T-cell (primary cell): ENCODE measurements at places on chromosomes 6 and 20. TPM values are rescaled to one million over a fixed set of nuclear protein-coding genes. Genes with fewer than 3 reads are reported as not detected.

Gene CST8
- total RNA-seq, result not detected

Gene RFX6
- not detected for total RNA-seq

Gene BPIFB1
- not detected for total RNA-seq

Gene STMND1
- not detected for total RNA-seq

Gene MAPK13
- total RNA-seq, result 38.2 TPM

Gene SLC25A27
- 0.23 TPM for total RNA-seq

Gene MAP1LC3A
- 2.4 TPM for total RNA-seq

Gene ADGRB3
- not detected for total RNA-seq

Gene PSORS1C1
- total RNA-seq, result not detected

Gene MEI4
- not detected for total RNA-seq

Gene MAFB
- total RNA-seq, result 0.29 TPM

Gene DDX43
- 0.90 TPM for total RNA-seq

- DNase-seq, result no peak
These were observed 163.5 kb upstream of the CDYL start for GRCh38 chr6:4612636-4613171.

- no peak for DNase-seq
These were observed 173.5 kb downstream of the SLC35F1 start for GRCh38 chr6:118080547-118080946.

- DNase-seq, result no peak
These were observed 15.5 kb upstream of the PRDM1 start for GRCh38 chr6:106070636-106071035.

DNA sequence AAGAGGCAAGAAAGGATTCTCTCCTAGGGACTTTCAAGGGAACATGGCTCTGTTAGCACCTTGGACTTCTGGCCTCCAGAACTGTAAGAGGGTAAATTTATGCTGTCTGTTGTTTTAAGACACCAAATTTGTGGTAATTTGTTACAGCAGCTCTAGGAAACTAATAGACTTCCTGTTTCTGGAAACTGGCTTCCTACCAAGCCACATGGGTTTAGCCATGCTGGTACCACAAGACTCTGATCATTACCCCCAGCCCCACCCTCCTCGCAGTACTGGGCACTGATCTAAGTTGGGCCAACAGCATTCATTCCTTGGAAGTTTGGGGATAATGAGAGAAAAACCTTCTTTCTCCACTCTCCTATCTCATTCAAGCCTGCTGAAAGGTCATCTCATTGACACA, 109.5 kb upstream of the SMLR1 start:
- DNase-seq, result no peak

DNA sequence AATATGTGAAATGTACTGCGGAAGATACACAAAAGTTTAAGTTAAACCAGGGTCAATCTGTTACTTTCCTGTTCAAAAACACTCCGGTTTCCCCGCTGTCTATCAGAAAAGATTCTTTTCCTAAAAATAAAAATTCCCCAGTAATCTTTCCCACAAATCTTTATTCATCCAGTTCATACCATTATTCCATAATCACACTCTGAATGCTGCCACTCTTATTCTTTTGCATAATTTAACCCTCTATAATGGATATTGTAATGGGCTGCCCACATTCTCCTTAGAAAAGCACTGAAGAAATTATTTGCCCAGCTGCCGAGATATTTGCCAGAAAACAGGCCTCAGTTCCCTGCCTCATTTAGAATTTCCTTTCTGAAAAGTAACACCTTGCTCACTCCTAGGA, 68.6 kb downstream of the EPHA7 start:
- DNase-seq, result no peak

- DNase-seq, result peak; percentile 15
These were observed 4.3 kb downstream of the MTCL3 start for GRCh38 chr6:127514773-127515227.

GRCh38 chr20:1310506-1311190, 18.3 kb downstream of the SDCBP2 start:
- DNase-seq, result no peak

- no peak for DNase-seq
These were observed 1.3 kb downstream of the ATRN start for GRCh38 chr20:3472105-3472504.

DNA sequence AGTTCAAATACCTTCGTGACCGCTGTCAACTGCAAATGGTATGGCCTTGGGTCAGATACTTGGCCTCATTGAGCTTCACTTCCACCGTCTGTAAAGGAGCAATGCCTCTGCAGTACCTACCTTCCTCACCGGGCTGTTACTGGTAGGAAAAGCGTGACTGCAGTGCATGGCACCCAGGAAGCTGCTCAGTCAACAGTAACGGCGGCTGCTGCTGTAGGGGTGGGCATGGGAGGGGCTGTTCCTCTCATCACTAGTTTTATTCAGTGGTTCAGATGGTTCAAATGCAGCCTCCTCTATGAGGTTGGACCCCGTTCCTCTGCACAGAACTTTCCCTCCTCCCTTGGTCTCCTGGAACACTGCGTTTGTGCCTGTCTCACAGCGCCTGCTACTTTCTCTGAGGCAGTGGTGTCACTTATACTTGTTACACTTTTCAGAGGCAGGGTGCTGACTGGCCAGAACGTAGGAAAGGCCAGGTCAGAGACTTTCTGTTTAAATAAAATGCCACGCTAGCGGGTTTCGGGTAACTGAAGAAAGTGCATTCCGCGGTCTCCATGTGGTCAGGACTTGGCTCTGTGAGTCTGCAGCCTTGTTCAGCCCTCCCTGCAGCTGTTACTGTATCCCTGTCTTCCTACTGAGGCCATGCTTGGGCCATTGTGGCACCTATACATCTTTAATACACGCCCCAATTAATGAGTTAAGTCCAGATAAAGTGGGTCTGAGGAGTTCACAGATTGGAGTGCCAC, 279.6 kb downstream of the NRN1 start:
- DNase-seq, result no peak

GRCh38 chr6:34243131-34243771, 5.6 kb downstream of the SMIM29 start:
- no peak for DNase-seq

- DNase-seq, result no peak
These were observed 21.0 kb upstream of the FYN start for GRCh38 chr6:111894272-111894671.

- no peak for DNase-seq
These were observed 558 bp downstream of the LINC00237 start for GRCh38 chr20:21105429-21106170.

GRCh38 chr20:40687384-40688128, 1.5 kb downstream of the MAFB start:
- DNase-seq, result no peak

DNA sequence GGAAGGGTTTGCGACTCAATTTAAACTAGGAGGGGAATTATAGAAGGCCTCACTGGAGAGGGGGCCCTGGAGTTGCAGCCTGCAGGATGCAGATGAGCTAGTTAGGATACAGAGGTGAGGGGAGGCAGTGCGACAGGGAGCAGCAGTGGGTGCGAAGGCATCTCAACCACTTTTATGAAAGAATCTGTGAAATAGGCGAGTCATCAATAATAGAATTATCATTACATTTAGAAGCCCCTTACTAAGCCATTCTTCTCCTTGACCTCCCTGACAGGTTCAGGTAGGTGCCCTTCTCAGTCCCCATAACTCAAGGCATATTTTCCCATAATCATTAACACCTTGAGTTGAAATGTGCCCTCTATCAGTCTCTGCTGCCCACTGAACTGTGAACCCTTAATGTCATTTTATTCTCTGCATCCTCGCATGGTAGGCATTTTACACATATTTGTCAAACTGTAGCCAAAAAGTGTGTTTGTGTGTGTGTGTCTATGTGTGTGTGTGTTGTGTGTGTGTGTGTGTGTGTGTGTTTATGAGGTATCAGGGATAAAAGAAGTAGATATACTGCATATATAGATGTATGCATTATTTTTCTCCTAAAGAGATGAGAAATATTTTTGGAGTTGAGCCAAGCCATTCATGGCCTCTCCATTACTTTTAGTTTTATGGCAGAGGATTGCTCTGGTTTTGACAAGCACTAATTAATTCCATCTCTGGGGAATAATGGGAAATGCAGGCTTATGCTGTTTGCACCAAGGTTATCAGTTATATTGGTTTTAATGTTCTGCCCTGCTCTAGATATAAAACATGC, 898.8 kb downstream of the KIF16B start:
- no peak for DNase-seq

DNA sequence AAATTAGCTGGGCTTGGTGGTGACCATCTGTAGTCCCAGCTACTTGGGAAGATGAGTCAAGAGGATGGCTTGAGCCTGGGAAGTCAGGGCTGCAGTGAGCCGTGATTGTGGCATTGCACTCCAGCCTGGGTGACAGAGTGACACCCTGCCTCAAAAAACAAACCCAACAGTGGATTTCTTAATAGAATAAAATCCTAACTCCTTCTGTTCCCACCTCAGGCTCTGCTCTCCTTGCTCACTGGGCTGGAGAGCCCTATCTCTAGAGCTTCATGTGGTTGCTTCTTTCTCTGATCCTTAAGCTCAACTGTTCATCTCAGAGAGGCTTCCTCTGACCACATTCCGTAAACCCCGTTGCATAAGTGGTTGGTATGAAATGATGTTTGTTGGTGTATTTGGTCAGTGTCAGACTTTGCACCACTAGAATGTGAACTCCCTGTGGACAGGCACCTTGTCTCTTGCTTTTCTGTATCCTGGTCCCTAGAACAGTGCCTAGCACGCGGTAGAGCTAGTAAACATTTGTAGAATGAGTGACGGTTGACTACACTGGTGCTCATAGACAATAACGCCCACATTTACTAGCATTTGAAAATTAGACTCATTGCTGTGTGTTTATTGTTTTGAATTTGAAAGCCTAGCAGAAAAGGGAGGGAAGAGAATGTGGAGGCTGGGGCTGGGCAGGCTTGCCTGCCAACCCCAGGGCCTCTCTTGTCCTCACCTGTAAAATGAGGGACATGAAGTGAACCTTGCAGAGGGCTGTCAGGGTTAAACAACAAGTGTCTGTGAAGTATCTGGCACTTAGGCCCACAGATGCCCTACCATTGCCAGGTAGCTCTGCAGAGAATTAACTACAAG, 4.2 kb downstream of the MAPRE1 start:
- no peak for DNase-seq

- no peak for DNase-seq
These were observed 52.3 kb downstream of the EZR start for GRCh38 chr6:158766621-158767455.

DNA sequence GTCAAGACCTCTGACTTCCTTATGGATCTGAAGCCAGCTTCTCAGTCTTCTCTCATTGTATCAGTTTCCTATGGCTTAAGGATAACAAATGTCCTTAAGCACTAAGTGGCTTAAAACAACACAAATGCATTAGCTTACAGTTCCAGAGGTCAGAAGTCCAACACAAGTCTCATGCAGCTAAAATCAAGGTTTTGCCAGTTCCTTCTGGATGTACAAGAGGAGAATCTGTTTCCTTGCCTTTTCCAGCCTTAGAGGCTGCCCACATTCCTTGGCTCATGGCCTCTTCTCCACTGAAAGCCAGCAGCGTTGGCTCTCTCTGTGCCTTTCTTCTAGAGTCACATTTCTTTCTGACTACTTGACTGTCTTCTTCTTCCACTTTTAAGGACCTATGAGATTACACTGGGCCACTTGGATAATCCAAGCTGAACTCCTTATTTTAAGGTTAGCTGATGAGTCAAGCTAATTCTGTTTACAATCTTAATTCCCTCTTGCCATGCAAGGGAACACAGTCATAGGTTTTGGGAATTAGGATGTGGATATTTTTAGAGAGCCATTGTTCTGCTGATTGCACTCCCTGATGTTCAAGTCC, 179.0 kb downstream of the BCAS1 start:
- DNase-seq, result no peak

- DNase-seq, result no peak
These were observed 90.5 kb upstream of the LY86 start for GRCh38 chr6:6497976-6498375.

- DNase-seq, result no peak
These were observed 98.4 kb upstream of the SPACA1 start for GRCh38 chr6:87949194-87949593.

- no peak for DNase-seq
These were observed 208.5 kb upstream of the CITED2 start for GRCh38 chr6:139582956-139583355.

DNA sequence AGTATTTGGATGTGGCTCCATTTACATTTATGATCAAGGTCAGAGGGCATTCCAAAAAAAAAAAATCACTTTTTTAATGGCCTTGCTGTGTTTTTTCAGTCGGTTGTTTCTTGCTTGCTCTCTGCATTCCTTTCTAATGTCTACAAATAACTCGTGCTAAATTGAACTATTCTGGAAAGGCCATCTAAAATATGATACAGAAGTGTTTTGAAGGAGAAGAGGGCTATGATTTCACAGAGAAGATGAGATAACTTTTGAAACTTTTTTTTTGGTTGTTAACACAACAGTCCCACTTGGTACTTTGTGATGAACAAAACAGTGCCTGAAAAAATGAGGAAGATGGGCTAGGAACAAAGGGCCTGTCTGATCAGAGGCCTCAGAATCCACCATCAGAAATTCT, 156.1 kb upstream of the SMLR1 start:
- no peak for DNase-seq

- no peak for DNase-seq
These were observed 23.3 kb downstream of the C20orf203 start for GRCh38 chr20:32650401-32650944.

DNA sequence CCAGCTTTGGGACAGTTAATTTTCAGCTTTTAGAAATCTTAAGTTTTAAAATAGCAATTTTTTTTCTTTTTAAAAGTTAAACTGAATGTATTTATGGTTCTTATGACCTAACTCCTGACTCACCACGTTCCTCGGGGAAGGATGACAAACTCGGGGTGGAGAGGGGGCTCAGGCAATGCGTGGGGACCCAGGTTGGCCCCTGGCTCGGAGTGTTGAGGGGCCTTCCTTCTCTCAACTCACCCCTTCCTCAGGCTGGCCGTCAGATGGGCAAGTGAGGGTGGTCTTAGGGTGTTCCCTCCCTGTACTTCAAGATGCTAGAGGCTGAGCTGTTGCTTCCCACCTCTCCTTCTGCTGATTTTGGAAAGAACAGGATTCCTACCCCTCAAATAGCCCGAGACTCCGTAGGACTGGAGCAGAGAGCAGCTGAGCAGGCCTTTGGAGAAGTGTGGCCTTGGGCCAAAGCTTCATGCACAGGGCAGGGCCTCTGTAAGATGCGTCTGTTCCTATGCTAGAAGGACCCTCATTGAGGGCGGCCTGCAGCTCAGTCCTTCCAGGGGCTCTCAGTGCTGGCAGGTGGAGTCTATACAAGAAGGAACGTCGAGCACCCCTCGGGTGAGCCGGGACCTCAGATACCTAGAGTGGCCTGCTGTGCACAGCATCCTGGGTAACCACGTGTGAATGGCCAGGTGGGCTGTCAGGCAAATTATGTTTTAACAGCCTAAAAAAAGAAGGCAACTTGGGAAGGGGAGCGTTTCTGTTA, 79.3 kb downstream of the TCP11 start:
- no peak for DNase-seq
